ENCODE measurements at places on chromosomes 5 and 9.

DNA sequence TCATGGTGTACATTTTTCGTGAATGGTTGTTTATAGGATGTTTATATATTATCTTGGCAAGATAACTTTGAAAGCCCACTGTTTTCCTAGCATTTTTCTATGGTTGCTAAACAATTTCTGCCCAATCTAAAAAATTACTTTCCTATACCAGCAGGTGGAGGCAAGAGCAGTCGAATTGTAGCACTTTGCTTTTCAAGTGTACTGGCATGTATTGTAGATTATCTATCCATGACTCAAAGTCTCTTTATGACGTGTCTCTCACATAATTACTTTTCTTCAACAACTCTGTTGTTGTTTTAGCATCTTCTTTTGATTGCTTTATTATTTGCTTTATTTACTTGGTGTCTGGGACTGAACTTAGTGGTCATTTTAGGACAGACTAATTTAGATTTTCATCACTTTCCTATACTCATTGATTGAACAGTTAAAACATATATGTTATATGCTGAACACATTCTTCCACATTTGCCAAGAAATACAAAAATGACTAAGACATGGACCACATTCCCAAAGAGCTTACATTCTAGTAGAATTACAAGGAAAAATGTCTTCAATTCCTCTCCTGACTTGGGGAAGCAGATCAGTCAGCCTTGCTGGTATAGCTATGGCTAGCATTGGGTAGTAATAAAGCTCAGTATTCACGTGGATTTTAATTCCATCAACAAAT, 20.7 kb downstream of the NLN start:
- DNase-seq: peak; percentile 58

- peak; percentile 52 for DNase-seq
Observed at GRCh38 chr5:103487218-103487617, 75.4 kb downstream of the NUDT12 start.

DNA sequence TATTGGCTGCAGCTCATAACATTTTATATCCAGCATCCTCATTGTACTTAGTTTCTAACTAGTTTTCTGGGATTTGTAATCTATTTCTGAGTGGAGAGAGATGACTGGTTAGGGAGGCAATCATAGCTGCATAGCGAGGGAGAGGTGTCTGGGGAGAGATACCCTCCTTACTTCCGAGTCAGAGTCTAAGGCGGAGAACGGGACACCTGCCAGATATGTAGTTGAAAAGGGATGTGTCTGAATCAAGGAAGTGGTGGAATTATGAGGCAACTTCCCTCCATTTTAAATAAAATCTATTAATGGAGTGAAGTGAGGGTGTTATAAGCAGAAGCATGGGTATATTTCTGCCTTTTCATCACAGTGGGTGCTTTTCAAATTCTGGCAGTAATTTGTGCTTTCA, 126.5 kb downstream of the MAST4 start:
- no peak for DNase-seq

DNA sequence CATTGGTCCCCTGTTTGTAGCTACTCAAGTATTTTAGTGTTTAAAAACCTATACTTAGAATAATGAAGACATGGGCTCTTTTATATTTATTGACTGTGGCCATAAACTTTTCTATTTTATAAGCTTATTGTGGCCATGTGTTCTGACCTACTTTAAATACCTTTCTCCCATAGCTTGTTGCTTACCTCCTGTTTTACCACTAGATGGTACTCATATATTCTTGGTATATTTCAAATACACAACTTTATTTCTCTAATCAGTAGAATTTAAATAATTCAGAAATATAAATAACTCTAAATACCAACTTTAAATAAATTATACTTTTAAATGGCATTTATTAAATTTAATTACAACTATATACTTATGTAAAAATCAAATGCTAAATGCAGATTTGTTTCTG, 498.0 kb downstream of the PRDM9 start:
- no peak for DNase-seq

DNA sequence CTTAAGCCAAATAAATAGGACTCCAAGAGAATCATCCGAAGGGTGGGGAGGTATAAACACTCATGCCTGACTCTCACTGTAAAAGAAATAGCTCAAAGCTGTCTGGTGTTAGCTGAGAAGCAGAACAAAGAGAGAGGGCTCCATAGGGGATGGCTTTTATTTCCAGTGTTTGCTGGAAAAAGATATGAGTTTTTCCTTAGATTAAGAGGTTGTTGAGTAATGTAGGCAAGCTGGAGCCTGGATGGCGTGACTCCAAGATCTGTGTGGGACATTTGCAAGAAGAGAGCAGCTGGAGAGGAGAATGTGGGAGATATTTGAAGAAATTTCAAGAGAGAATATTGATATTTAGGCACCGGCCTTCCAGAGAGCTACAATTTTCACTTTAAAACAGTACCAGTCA, 793.7 kb upstream of the RGMB start:
- no peak for DNase-seq

All from AG04449 (cell line).